Mesendoderm (in vitro differentiated cells): ENCODE measurements at places on chromosomes 6 and 20.

DNA sequence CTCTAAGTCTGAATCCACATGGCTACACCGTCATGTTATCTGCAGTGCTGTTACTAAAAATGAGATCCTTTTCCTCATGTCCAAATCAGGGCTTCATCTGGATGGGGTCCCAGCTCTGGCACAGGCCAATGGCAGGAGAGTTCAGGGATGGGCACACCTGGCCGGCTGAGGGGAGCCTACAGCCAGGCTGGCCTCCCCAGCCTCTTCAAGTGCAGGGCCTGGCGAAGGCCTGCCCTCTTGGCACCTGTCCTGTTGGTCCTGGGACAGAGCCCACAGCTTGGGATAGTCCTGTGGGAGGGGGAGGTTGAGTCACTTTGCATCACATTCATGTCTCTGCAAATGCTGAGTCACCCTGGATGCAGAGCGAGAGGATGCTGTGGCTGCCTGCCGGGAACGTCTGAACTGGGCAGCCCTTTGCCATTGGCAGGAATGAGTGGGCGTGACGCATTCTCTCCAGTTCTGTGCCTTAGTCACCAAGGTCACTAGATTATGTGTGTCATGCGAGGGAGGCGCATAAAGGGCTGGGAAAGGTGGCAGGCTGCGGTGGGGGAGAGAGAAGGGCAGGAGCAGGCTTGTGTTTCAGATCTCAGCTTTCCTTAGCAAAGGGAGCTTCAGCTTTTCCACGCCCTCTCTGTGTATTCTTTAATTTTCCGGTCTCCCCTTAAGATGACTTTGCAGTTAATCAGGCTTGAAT lies 223.2 kb upstream of the ECI2 start:
- peak; percentile 97 for DNase-seq

GRCh38 chr20:58054780-58055373 lies 173.6 kb downstream of the ANKRD60 start:
- peak; percentile 92 for DNase-seq

- DNase-seq, result no peak
Measured at GRCh38 chr6:155245831-155246230, 18.0 kb upstream of the CLDN20 start.

DNA sequence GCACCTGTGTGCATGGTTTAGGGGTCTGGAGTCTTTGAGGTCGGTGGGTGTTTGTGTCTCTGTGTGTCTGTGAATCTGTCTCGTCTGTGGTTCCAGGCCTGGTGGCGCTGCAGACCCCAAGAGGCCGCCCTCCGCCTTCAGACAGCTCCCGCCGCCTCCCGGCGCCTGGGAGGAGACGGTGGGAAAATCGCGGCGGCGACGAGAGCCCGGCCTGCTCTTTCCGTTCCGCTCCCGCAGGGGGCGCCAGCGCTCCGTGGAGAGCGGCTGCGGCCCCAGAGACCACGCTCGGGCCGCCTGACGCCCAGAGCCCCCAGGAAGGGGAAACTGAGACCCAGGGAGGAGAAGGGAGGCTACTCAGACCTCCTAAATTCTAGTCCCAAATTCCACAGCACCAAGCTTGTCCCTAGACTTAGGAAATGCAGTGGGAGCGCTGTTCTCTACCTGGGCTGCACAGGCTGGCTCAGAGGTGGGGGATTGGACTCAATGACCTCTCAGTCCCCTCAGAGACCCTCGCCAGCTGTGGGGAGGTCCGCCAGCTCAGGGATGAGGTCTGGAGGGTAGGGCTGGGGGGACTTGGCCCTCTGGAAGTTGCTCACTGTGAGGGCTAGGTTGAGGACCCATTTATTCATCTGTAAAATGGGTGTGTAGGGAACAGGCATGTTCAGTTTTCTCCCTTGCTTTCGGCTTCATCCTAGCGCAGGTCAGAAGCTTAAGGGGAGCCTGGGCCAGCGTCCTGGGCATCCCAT lies 36.9 kb upstream of the BLCAP start:
- peak; percentile 53 for DNase-seq

DNA sequence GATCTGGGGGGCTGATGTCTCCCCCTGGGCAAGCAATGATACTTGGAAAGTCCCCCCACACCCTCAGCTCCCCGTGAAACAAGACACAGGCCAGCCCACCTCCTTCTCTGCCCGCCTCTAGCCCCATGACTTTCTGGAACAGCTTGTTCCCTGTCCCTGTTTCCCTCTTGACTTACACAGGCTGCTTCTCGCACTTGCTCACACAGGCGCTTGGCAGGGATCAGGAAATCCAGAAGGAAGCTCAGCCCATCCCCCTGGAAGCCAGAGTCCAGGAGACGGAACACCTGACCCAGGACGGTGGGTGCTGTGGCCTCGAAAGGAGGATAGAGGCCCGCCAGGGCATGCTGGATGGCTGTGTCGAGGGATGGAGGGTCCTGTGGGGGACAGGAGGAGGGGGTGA lies 14.8 kb downstream of the KIAA1755 start:
- DNase-seq, result no peak

- no peak for DNase-seq
Measured at GRCh38 chr6:169677096-169677495, 24.7 kb downstream of the WDR27 start.
